ENCODE measurements at places on chromosomes 16 and 17.

DNA sequence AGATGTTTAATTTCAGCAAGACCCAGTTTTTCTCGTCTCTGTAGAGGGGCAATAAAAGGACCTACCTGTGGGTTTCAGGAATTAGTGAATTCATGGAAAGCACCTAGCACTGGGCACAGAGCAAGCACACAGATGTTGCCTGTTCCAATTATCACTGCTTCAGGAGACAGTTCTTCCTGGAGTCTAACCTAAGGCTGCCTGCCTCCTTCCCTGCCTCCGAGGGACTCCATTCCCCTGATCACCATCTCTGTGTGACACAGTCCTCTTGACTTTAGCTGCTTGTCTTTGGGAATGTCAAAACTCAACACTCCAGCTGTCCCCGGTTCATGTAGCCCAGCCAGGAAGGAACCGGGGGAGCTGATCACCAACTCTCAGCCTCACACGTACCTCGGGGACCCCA, 474.9 kb downstream of the SLC39A11 start:
- no peak for DNase-seq

GRCh38 chr17:66272811-66273585, 29.4 kb upstream of the PRKCA start:
- DNase-seq, result no peak

DNA sequence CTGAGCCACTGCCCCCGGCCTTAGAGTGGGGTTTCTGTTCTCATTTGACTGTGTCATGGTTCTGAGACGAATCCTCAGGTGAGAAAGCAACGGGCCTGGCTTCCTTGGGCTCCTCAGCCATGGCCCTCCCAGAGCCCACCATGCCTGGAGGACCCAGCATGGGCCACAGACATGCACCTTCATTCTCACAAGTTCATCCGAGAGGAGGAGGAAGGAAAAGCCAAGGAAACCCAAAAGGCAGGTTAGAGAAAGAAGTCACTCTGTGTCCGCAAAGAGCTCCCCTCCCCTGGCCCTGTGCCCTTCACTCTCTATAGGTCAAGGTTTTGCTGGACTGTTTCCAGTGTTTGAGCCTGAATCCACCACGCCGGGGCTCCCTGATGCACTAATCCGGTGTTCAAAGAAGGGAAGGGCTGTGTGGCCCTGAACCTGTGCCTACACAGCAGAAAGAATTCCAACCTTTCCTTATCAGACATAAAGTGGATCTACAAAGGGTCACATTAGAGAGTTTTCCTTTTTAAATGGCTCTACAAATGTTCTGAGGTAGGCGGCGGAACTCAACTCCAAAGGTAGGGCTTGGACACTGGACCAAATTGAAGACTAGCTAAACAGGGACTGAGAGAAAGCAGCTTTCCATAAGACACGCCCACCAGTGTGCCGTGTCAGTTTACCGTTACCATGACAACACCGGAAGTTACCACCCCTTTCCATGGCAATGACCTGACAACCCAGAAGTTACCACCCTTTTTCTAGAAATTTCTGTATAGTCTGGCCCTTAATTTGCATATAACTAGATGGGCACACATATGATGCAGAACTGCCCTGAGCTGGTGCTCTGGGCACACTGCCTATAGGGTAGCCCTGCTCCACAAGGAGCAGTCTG, 15.9 kb upstream of the PECAM1 start:
- no peak for DNase-seq

- no peak for DNase-seq
Measured at GRCh38 chr17:32523827-32524552, 37.2 kb downstream of the CDK5R1 start.

DNA sequence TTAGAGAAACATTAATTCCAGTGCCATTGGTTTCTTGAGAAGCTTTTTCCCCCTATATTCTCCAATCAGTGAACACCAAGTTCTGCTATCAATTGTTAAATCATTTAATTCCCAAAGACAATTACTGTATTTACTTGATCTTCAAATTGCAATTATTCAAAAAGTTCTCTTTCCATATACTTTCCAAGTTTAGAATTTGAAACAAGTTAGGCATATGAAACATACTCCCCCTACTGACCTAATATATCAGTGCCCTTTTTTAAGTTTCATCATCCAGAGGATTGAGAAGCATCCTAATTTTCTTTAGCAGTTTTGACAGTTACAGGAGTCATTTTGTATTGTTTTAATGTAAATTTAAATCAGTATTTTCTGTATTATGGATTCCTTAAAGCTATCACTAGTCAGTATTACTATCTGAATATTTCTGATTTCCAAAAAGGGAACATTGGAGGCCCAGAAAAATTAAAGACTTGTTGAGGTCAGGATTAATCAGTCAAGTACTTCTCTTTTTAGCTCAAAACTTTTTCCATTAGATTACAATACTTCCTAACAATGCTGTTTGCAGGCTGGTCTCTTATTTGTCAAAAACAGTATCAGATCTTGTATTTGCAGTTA, 16.3 kb downstream of the MEIOC start:
- DNase-seq, result no peak

All from left ventricle myocardium inferior (tissue), 1 donor.